Stimulated activated CD8-positive, alpha-beta memory T cell treated with anti-CD3 and anti-CD28 coated beads, Interleukin-15, amount 100 ng/mL, for 24 hours (primary cell): ENCODE measurements at places on chromosomes 6 and 20.

- no peak for DNase-seq
Measured at GRCh38 chr20:49280463-49281058, 2.7 kb upstream of the ZNFX1 start.

GRCh38 chr20:51412333-51412871, 130.1 kb downstream of the NFATC2 start:
- DNase-seq: no peak

- no peak for DNase-seq
Measured at GRCh38 chr6:43454290-43454695, 1.1 kb downstream of the DLK2 start.

DNA sequence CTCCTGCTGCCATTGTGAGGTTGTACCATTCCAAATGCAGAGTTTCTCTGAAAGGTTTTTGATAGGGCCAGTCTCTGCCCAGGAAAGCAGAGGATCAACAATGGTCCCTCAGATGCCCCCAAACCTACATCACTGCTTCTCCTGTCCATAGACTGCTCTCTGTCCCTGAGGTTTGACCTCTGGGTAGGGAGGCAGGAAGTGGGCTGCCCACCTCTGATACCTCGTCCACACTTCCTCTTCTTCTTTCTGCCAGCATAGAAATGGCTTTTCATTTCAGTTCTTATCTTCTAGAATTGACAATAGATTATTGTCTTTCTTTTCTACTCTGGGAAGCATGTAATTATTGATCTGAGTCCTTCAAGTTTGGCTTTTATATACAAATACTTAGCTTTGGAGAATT, 170.6 kb downstream of the TRMT11 start:
- no peak for DNase-seq

GRCh38 chr6:55882718-55883569, 7.6 kb upstream of the BMP5 start:
- DNase-seq: no peak

GRCh38 chr6:129006724-129007514, 124.0 kb downstream of the LAMA2 start:
- no peak for DNase-seq

GRCh38 chr6:148807784-148808183, 61.0 kb downstream of the UST start:
- no peak for DNase-seq

GRCh38 chr6:53432318-53433161, 83.8 kb upstream of the ELOVL5 start:
- no peak for DNase-seq
